NCI-H1092 treated with DMSO at 0.1 percent for 48 hours (cell line): ENCODE measurements at places on chromosomes 3 and 15.

DNA sequence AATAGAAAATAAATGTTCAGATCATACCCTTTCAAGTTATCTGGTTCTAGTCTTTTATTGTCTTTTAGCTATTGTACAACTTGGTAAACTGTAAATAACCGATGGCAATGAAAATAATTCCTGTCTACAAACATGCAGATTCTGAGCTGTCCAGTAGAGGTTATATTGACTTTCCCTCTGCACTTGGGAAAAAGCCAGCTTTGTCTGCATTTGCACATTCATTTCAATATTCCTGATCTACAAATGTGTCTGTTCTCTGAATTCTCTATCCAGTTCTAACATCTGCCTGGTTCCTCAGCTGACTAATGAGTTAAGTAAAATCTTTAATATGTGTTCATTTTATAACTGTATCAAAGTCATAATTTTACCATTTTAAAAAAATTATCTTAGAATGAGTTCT lies 408.5 kb downstream of the ERC2 start:
- no peak for DNase-seq

- peak; percentile 19 for DNase-seq
Observed at GRCh38 chr3:176208283-176208682, 989.0 kb downstream of the TBL1XR1 start.

DNA sequence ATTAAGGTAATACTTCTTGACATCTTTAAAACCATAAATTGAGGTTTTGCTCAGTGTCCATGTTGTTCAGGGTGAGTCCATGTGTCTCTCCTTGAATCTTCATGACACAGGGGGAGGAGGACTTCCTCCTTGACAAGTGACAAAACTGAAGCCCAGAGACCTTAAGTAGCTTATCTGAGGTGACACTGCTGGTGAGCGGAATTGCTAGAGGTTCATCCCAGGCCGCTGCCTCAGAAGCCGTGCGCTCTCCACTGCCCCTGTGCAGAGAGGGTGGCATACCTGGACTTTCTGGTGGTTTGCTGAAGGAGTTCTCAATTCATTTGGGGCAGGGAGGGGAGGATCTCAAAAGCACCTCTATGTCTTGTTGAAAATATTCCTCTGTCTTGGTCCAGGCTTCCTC lies 23.2 kb upstream of the CCDC174 start:
- no peak for DNase-seq

DNA sequence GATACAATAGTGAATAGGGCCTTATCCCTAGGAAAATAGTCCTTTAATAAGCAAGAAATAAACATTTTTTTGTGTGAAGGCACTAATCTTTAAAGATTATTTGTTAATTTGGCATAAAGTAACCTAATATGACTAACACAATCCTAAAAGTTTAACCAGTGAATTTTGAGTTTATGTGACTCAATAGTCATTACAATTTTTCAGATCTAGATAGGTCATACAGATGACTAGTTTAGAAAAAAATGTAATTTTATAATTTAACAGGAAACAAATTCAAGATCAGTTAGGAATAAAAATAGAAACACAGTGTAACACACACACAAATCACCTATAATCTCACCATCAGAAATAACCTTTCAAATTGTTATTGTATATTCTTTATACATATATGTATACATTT lies 620.7 kb upstream of the ALCAM start:
- DNase-seq = no peak

DNA sequence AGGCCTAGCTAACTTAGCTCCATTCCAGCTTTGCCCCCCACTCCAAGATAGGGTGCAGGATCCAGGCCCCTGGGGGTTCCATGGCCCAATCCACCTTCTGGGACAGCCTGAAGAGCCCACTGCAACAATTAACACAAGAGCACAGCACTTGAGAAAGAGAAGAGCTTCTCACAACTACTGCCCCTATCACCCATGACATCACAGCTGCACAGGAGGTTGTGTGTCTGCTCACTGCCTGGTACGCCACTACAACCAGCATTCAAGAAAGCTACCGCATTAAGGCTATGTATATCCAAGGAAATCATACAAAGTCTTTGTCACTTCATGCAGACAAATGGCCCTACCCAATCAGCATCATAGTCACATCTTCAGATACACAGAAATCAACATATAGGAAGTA lies 62.0 kb downstream of the MYO5A start:
- no peak for DNase-seq

GRCh38 chr3:184004476-184004875 lies 13.2 kb downstream of the ABCC5 start:
- no peak for DNase-seq

DNA sequence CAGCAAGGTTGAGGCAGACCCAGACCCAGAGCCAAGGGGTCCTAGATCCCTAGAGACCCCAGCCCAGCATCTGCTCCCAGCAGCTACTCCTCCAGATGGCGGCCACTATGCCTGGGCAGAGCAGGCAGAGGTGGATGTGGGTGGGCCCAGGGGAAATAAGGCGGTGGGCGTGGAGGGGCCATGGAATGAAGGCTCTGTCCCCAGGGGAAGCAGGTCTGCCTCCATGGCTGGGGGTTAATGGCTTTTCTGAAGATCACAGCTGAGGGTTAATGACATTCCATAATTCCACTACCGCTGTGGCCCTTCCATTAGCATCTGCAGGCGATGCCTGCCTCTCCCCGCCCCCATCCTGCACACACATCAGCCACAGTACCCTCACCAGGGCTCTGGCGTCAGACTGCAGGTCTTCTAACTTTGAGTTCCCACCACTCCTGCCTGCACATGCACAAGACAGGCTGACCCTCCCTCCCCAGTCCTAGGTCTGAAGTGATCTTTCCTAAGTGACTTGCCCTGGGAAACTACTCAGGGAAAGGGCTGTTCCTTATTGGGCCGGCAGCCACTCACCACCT lies 41.2 kb downstream of the CCDC33 start:
- DNase-seq = no peak

- peak; percentile 50 for DNase-seq
Observed at GRCh38 chr3:134432236-134432635, 53.5 kb downstream of the ANAPC13 start.

GRCh38 chr15:50066202-50066601 lies 52.8 kb downstream of the ATP8B4 start:
- no peak for DNase-seq

- peak; percentile 9 for DNase-seq
Observed at GRCh38 chr3:23183731-23184130, 19.4 kb upstream of the UBE2E2 start.

DNA sequence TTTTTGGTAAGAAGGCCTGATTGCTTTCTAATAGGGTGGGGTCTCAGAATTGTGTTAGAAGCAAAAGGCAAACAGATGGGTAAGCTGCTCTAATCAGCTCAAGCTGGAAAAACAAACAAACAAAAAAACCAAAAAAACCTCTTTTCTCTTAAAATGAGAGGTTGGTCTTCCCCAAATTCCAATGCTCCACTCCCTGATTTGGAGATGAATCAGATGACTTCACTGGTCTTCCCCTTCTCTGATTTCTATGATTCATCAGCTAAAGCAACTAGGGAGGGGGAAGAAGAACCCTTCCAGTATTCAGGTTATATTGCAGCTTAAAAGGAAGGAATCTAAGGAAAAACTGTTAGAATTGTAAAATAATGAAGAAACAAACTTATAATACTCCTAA lies 9.6 kb upstream of the ANXA2 start:
- no peak for DNase-seq

- no peak for DNase-seq
Observed at GRCh38 chr3:177385831-177386301, 188.6 kb upstream of the TBL1XR1 start.

DNA sequence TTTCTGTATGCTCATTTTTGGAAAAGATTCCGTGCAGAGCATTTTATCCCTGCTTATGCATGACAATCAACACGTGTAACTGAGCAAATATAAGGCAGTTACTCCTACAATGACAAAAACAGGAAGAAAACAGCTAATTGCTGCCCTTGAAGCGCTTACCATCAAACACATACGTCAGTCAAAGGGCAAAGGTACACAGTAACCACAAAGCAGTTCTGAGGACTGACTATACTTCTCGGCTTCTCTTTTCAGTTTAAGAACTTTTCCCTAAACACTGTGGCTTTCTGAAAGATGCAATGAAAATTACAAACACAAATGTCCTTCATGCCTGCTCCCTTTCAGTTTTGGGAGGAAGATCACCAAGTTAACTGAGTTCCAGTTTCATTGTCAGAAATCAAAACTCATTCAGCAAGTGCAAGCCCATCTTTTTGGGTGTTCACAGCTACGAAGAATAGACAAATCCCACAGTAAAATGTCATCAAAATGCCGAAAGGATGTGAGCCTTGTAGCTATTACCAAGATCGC lies 602.8 kb downstream of the FOXP1 start:
- no peak for DNase-seq

GRCh38 chr3:29152379-29152778 lies 128.5 kb upstream of the RBMS3 start:
- no peak for DNase-seq

DNA sequence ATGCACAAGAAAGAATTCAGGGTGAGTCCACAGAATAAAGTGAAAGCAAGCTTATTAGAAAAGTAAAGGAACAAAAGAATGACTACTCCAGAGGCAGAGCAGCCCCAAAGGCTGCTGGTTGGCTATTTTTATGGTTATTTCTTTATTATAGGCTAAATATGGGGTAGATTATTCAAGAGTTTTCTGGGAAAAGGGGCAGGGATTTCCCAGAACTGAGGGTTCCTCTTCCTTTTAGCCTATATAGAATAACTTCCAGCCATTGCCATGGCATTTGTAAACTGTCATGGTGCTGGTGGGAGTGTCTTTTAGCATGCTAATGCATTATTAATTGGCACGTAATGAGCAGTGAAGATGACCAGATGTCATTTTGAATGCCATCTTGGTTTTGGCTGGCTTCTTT lies 13.6 kb downstream of the GLDN start:
- DNase-seq = no peak

DNA sequence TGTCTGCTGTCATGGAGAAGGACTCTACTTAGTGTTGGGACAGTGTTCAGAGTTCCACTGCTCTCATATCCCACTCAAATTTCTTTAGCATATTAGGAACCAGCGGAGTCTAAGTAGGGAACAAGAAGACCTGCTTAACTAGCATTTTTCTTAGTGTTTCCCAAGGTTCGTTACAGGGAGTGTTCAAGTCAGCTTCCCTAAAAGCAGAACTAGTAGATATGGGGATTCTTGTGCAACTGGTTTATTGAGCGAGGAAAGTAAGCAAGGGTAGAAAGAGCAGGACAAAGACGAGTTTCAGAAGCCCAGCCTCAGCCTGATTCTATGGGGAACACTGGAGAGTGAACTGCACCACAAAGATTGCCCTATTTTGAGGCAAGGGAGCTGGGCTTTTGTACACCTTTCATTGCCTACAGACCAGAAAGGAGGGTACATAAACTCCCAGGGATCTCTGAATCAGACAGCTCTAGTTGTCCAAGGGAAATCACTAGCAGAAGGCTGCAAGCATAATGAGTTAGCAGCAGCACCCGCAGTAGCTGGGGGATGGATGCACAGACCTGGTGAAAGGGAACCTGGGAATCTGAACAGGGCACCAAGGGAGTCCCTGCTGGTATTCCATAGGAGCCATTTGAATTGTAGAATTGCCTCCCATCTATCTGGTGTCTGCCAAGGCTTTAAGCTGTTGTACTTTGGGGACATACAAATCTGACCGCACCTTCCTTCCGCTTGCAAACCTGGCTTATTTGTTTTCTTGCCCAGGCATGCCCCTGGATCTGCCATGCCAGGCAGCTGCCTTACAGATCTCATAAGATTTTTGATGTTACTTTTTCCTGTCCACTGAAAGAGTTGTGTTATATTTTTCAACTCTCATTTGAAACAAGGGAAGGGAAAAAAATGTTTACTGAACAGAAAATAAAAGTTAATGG lies 15.1 kb downstream of the CMTM7 start:
- no peak for DNase-seq

GRCh38 chr3:29949131-29949530 lies 657.3 kb upstream of the TGFBR2 start:
- no peak for DNase-seq

DNA sequence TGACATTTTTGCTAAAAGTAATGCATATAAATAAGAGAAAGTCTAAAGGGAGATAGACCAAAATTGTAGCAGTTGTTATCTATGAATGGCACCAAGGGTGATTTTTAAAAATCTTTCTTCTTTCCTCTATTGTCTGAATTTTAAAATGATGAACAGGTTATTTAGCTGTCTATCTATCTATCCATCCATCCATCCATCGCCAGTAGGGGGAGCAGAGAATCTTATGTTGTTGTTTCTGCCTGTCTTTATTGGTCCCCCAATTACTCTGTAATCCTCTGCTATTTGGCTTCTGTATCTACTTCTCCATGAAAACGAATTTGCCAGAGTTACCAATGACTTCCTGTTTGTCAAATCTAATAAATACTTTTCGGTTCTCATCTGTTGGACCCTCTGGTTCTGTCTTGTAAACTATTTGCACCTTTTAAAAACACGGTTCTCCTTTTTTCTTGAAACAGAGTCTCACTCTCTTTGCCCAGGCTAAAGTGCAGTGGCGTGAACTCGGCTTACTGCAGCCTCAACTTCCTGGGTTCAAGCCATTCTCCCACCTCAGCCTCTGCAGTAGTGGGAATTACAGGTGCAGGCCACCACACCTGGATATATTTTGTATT lies 86.0 kb downstream of the ECT2 start:
- peak; percentile 30 for DNase-seq

- DNase-seq = no peak
Observed at GRCh38 chr15:96011136-96011535, 319.4 kb upstream of the NR2F2 start.

DNA sequence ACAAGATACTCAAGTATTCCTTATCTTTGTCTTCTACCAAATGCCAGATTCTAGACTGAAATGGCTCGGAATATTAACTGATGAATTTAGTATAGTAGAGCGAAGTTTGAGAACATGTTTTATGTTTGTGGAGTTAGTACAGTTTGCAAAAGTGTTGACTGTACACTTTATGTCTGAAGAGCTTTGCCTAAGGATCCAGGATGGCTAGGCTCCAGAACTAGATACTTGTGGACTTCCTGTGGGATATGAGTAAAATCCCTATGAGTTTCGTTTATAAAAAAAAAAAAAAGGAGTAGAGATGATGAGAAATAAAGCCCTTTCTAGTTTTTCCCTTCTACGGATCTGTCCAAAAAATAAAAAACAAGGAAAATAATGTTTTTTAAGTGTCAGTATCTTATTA lies 96.7 kb downstream of the TP63 start:
- no peak for DNase-seq

DNA sequence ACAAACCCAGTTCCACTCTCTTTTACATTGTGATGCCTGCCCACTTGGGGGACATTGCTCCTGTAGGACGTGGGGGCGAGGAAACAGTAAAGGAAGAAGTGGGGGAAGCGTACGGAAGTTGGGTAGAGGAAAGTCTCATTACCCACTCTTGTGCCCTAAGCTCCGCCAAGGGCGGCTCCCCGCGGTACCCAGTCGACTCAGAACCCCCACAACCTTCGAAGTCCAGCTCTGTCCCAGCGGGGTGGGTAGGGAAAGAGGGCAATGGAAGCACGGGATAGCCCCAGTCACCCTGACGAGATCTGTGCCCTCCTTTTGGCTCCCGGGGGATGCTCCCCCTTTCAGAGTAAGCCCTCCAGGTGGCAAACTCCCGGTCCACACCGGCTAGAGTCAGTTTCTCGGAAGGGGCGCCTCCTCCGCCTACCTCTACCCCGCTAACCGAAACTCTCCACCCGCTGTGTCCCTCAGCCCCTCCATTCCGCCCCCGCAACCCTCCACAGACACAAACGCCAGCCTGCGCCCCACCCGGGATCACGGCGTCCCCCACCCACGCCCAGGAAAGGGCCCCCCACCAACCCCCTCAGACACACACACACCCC lies 527 bp downstream of the CSNK1G1 start:
- peak; percentile 7 for DNase-seq

- peak; percentile 80 for DNase-seq
Observed at GRCh38 chr3:115239717-115240116, 92.6 kb upstream of the ZBTB20 start.

GRCh38 chr15:74776821-74777768 lies 4.8 kb upstream of the CSK start:
- no peak for DNase-seq

GRCh38 chr3:5294356-5294755 lies 106.8 kb downstream of the EDEM1 start:
- no peak for DNase-seq
